ENCODE measurements at places on chromosomes 5 and 9.
A peak's percentile ranks its signal among the peaks of the same experiment; 100 is the strongest.

- peak; percentile 4 for DNase-seq
Observed at GRCh38 chr9:22037954-22038690, 29.0 kb upstream of the CDKN2B start.

DNA sequence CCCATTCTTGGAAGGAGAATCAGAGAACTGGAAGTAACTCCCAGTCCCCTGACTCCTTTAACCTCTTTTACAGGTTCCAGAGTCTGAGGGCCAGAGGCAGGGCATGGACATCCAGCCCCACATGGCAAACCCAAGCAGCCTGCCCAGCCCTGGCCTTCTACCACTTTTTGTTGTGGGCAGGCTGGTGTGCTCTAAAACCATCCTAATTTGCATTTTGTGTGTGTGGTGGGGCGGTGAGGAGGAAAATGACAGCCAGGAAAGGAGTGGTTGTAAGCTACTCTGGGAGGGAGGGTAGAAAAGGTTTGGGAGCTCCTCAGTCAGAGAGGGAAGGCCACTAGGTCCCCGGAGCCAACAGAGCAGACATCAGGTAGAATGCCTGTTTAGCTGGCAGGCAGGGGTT lies 90.6 kb downstream of the PSD2 start:
- no peak for DNase-seq

GRCh38 chr9:21708856-21709255 lies 93.6 kb upstream of the MTAP start:
- no peak for DNase-seq

DNA sequence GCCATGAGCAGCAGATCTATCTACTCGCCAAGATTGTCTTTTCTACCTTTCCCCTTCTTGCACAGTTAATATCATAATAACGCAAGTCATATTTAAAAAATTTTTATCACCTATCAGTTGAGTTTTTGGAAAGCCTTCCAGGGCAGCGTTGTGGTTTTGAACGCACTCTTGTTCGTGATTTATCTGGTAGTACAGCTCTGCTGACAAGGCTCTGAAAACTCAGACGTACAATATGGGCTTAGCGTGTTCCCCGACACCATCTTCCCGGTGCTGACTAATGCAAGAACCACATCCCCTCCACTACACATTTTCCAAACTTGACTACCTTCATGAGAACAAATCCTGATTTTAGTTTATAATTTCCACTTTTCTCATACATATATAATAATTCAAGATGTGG lies 1.6 kb upstream of the NFIL3 start:
- no peak for DNase-seq

DNA sequence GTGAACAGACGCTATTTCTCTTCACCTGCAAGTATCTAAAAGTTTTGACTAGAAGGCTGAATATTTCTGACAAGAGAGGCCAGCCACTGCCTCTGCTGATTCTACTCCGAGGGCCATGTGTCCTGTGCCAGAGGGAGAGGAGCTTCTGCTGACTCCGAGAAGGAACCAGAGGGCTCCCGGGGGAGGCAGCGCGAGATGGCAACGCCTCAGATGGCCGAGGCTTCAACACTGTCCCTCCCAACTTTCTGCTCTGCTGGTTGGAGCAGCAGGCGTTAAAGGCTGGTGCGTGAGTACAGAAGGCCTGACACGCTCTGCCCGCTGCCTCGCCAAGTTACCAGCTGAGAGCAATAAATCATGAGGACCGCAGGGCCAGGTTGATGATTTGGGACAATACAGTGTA lies 178.8 kb downstream of the GAPVD1 start:
- no peak for DNase-seq

DNA sequence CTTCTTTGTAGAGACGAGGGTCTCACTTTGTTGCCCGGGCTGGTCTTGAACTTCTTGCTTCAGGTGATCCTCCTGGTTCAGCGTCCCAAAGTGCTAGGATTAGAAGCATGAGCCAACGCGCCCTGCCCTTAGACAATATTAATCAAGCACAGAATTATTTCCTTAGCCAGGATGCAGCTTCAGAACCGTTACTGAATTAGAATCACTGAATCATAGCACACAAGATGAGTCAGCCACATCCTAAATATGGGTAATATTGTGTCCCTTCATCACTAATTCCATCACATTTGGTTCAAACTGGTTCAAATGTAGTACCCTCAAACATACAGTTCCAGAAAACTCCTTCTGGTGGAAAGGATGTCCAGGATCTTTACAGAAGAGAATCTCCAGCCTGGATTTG lies 82.7 kb downstream of the BNC2 start:
- no peak for DNase-seq

DNA sequence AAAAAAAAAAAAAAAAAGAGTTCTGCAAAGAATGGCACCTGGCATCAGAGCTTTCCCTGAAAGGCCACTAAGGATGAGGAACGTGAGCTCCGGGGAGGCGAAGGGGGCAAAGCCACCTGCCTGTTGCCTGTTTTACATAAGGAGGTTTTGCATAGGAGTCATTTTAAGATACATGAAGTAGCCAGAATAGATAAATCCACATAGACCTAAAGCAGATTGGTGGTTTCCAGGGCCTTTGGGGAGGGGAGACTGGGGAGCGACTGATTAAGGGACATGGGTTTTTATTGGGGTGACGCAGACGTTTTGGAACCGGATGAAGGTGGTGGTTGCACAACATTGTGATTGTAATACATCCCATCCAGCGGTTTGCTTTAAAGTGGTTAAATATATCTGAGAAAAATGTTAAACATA lies 7.1 kb downstream of the NEK6 start:
- no peak for DNase-seq

GRCh38 chr9:91812191-91812590 lies 137.8 kb downstream of the ROR2 start:
- no peak for DNase-seq

DNA sequence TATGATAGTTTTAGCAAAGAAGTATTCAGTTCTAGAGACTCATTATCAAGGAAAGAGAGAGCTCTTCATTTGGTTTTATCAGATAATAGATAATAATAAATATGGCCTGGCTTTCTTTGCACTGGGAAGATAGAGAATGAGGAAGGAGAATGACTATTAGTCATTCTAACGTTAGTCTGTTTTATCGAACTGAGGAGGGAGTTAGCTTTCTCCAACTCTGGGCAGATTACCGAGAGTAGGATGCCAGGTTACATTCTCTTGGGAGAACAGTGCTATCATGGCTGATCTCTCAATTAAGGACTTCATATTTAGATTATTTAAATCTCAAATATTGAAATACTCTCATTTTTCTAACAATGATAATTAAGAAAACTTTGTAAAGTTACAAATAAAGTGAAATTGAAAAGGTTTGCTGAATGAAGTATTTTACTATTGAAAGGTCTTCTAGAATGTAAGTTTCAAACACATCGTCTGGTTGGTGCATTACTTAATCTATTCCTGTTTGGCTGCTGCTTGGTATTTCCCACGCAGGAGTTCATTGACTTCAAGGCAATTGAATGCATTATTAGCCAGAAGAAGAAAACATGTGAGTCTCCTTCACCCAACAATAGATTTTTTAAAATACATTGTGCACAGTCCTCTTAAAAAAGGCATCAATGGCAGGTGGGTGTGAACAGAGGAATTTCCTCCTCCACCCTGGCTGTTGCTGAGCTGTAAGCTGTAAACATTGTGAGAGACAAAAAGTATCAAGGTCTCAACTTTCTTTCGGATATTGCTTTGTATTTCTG lies 140.8 kb downstream of the C9orf152 start:
- DNase-seq: no peak

- no peak for DNase-seq
Observed at GRCh38 chr5:58009754-58010153, 450.1 kb downstream of the PLK2 start.

DNA sequence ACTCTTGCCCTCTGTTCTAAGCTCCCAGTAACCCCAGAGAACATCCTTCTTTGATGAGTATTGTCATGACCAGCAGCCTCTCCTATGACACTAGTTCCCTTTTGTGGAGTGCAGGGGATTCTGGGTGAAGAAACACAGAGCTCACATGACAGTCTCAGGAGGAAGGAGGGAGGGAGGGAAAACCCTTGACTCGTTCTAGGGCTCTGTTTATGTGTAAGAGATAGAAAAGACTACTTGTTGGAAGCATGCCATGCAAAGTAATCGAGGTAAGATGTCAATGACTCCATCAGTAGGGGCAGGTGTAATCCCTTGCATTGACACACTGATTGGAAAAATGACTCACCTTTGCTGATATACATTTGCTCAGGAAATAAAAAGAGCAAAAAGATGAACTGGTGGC lies 190.2 kb upstream of the ELL2 start:
- DNase-seq: no peak

- no peak for DNase-seq
Observed at GRCh38 chr5:88829054-88829453, 53.9 kb downstream of the MEF2C start.

DNA sequence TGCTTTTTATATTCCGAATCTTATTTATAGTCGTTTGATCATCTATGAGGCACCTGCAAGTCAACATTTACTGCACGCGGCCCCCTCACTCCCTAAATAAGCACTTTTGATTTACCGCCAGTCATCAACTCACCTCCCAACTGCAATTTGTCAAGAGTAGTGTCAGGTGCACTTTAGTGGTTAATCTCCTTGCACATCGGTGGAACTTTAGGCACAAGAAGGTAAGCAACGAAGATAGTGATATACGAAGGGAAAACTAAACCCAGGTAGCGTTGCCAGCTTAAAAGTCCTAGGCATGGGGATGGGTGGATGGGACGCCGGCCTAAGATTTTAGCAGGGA lies 513 bp upstream of the RNF180 start:
- no peak for DNase-seq

Data from NCI-H748 treated with DMSO at 0.1 percent for 48 hours (cell line).